ENCODE measurements at places on chromosomes 4 and X.

DNA sequence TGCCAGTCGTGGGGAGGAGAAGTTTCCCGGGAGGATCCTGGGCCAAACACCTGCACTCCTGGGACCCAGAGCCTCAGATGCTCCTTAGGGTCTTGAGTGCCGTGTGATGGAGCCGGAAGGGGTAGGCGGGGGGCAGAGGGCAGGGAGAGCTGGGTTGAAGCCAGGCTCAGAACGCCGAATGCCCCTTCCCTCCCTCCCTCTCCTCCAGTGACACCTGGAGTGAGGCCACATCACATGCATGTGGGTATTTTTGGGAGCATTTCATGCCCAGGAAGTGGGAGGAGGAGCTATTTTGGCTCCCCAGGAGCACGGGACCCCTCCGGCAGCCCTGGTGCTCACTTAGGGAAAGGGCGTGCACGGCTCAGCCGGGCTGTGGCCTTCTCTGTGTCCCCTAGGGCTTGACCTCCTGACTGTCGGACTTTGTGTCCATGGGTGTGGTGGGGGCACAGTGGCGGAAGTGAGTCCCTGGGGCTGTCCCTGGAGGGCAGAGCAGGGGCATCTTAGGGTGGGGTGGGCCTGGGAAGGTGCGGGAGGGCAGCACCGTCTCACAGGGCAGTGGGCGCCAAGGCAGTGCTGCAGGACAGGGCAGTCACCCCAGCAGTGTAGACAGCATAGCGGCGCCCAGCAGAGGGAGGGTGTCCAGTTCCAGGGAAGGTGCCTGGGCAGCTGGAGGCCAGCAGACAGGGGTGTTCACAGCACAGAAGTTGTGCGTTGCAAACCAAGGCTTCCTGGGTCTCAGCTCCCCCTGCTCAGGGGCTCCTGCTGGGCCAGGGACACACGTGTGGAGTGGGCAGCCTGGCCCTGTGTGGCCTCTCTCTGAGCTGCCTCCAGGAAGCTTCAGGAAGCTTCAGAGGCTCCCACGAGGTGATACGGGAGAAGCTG is 4.9 kb upstream of the CPLX1 start:
- no peak for DNase-seq

GRCh38 chrX:45697591-45697990 is 496.9 kb upstream of the DIPK2B start:
- DNase-seq: no peak

DNA sequence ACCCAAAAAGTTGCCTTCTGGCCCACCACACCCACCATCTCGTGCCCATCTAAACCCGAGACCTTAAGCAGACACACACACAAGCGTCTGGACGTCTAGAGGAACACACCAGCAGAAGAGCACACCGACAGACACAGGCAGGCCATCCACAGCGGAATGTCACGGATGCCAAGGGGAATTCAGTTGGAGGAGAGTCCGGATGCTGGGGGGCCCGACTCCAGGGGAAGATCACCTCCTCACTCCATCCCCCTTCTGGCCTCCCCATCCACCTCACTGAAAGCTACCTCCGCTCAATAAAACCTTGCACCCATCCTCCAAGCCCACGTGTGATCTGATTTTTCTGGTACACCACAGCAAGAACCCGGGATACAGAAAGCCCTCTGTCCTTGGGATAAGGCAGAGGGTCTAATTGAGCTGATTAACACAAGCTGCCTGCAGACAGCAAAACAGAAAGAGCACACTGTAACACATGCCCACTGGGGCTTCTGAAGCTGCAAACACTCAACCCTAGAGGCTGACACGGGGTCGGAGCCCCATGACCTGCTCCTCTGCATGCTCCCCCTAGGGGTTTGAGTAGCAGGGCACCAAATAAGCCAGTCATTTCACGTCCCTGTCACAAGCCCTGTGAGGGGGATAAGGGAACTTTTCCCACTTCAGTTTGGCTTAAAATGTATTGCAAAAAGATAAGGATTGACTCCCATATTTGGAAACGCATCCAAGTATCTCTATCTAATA is 339.6 kb upstream of the PCDH10 start:
- DNase-seq: no peak

- no peak for DNase-seq
Measured at GRCh38 chrX:115367951-115368350, 78.4 kb downstream of the LUZP4 start.

DNA sequence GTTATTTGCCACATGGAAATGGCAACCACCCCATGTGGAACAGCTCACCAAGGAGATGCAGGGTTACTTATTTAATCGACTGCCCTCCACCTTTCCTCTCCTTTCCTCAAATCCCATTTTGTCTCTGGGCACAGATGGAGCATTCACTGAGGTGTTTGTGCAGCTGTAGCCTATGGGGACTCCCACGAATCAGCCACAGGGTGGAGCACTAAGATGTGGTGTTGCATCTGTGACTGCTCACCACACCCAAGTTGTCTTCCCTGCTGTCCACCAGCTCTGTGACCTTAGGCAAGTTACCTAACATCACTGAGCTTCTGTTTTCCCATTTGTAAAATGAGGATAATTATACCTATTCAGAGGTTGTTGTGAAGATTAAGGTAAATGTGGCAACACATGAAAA is 252.4 kb upstream of the CPEB2 start:
- no peak for DNase-seq

GRCh38 chr4:133921280-133922195 is 280.1 kb downstream of the PABPC4L start:
- DNase-seq: no peak

GRCh38 chrX:137848266-137848905 is 282.5 kb downstream of the ZIC3 start:
- no peak for DNase-seq

GRCh38 chr4:69727426-69727825 is 33.0 kb downstream of the SULT1B1 start:
- no peak for DNase-seq

GRCh38 chrX:130801901-130802300 is 101.1 kb downstream of the ENOX2 start:
- DNase-seq: no peak

- no peak for DNase-seq
Measured at GRCh38 chrX:120790552-120790951, 85.1 kb downstream of the CT47B1 start.

DNA sequence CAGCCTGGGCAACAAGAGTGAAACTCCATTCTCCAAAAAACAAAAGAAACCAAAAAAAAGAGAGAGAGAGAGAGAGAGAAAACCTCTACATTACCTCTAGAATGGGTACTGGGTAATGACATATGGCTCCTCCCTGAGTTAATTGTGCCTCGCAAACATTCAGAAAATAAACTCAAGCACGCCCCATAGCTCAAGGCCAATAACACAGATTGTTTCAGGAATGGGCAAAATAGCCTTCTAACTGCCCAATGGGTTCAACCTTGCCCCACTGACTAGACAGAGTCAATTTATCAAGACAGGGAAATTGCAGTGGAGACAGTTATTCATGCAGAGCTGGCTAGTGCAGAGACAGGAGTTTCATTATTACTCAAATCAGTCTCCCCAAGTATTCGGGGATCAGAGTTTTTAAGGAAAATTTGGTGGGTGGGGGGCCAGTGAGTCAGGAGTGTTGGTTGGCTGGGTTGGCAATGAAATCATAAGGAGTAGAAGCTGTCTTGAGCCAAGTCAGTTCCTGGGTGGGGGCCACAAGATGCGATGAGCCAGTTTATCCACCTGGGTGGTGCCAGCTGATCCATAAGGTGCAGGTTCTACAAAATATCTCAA is 25.1 kb downstream of the NIPAL1 start:
- DNase-seq: no peak

GRCh38 chr4:30269850-30270249 is 450.3 kb upstream of the PCDH7 start:
- DNase-seq: no peak

DNA sequence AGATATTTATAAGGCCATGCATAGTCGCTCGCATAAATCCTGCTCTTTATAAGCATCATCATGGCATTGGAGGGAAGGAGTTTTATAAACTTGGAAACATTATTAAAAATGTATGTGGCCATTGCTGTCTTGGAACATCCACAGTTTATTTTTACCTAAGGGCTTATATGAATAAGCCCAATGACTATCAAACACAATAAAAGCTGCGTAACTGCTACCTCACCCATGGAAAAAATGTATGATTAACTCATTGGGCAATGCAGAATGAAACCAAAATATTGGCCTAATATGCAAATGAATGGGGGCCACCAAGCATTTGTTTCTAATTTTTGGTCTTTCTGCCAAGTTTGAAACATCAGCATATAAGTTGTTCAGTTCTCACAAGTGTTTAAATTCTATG is 19.1 kb downstream of the GEMIN8 start:
- no peak for DNase-seq

DNA sequence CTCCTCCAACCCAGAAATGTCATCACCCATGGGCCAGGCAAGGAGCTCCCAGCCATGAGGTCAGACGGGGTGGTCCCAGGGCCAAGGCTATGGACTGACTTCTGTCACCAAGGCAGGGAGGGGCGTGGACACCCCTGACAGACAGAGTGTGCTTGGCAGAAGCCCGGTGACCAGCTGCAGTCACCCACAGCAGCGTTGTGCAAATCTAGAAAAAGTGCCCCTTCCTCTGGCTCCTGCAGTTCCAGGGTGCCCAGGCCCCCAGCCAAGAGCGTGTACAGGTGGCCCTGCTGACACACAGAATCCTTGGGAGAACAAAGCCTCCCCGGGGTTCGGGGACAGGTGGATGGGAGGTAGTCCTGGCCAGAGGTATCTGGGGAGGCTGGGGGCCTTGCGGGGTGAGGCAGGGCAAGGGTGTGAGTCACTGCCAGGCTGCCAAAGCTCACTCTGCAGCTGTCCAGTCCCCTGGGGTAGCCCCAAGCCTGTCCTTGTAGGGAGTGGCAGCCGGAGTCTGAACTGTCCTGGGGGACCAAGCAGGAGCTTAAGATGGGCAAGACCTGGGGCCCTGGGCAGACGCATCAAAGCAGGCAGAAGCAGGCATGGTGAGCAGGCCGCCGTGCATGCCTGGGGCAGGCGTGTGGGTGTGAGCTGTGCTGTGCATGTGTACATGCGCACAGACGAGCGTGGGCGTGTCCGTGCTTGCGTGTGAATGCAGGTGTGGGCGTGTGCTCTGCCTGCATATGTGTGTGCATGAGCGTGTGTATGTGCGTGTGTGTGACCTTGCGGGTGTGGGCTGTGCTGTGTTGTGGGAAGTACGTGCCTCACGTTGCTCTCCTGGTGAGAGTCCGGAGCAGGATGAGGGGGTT is 3.3 kb downstream of the MYL5 start:
- peak; percentile 31 for DNase-seq

DNA sequence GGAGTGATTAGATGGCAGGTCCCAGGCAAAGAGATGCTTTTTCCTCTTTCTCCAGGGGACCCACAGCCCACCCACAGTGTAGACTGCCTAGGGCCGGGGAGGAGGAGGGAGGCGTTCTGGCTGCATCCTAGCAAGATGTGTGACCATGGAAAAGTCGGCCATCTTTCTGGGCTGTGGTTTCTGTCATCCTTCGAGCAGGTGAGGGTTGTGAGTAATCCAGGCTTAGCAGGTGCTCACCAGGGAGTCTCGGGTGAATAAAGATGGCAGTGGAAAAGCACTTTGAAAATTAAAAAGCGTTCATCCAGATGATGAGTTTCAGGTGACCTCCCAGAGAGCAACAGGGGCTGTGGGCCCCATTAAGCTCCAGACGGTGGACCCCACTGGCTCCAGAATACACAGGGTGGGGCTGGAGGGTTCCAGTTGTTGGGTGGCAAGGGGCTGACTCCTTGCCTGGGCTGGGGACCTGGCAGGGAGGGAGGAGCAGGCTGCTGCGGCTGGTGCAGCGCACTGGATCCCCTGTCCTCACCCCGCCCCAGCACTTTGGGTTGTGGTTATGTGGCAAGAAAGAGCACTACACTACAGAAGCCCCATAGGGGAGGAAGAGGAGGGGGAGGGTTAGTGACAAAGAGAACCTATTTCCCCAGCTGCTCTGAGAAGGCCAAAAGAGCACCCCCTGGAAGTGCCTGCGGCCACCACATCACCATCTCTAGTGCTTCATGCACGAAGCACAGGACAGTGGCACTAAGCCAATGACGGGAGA is 23.7 kb downstream of the ELF4 start:
- peak; percentile 54 for DNase-seq

DNA sequence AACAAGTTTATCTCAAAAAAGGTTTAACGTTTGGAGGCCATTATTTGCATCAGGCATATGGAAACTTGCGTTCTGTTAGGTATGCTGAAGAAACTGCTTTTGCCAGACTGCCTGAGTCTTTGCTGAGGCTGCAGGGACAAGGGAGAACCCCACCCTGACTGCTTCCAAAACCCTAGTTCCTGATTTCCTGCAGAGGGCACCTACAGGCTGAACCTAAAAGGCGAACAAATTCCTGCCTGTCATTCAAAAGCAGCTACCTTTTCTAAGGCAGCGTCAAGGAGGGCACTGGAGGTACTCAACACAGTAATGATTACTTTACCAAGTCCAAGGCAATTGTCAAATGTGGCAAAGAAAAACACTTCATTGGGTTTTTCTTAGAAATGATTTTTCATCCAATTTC is 578 bp upstream of the CORIN start:
- DNase-seq: no peak

DNA sequence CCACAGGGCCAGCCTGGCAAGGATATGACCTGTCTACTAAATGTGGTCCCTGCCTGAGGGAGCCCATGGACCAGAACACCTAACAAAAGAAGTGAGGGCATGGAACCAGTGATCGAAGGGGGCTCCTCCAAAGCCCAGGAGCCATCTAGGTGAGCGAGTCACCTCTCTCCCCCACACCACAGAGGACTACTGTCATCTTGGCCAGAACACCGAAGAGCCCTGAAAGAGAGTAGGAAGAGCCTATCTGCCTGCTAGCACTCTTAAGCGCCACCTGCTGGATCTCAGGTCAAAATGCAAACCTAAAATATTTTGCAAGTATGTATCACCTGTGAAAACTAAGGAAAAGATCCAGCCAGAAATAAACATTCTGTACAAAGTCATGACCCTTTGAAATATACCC is 137.9 kb upstream of the ZXDB start:
- no peak for DNase-seq

DNA sequence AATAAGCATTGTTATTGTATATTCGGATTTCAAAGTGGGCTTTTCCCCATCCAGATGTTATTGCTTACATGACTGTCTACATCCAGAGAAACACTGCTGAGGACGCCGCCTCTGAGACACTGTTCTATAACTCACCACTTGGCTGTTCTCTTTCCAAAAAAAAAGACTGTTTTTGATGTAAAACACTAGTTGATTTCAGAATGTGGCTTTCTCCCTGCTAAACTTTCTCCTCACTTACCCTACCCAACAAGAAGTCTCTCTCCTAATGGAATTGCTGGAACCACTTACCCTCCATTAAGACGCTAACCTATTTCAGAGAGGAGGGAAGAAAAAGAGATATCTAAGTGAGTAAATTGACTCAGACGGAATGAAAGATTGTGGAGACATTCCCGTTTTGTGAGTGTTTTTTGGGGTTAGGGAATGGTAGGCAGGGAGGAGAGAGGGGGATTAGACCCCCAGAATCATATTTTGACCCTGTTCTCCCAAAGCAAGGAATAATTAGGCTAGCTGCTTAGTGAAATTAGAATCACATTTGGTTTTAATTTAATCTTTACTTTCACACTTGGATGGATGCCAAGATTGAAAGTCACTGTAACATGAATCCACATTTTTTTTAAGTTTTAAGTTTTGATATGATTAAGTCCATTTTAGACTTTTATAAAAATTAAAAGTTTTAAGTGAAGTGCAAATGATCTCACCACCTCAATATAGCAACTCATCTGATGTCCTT is 174.9 kb downstream of the CHIC2 start:
- no peak for DNase-seq

Measured in T follicular helper cell (primary cell).